A549 treated with DMSO at 1 μM for 4 hours (cell line): ENCODE measurements at places on chromosomes 16 and 17. TPM values are rescaled to one million over a fixed set of nuclear protein-coding genes. Genes with fewer than 3 reads are reported as not detected.

Gene SLC4A1
- not detected in 5 replicates for total RNA-seq

Gene CFAP52
- 0.06 TPM in 1 of 5 replicates, not detected in the others for total RNA-seq

Gene MVD
- total RNA-seq = 18.7 to 24.5 TPM (median 21.0 TPM) in 5 replicates

Gene CCNF
- total RNA-seq = 22.1 to 27.6 TPM (median 23.0 TPM) in 5 replicates

Gene MT1A
- total RNA-seq = 15.4 to 17.7 TPM (median 15.7 TPM) in 5 replicates

Gene EME1
- total RNA-seq = 15.2 to 17.4 TPM (median 16.0 TPM) in 5 replicates

Gene CHTF18
- total RNA-seq = 13.3 to 26.7 TPM (median 24.8 TPM) in 5 replicates

Gene SLC47A1
- total RNA-seq = 21.7 to 27.1 TPM (median 26.0 TPM) in 5 replicates

Gene ST6GALNAC1
- total RNA-seq = 0.15 to 0.44 TPM (median 0.30 TPM) in 4 of 5 replicates, not detected in the other

Gene CSF3
- total RNA-seq = not detected in 5 replicates

Gene MFAP4
- total RNA-seq = 0.20 TPM in 1 of 5 replicates, not detected in the others

Gene OTOA
- total RNA-seq = 0.05 TPM in 1 of 5 replicates, not detected in the others

Gene ABCC6
- 0.96 to 1.3 TPM (median 1.1 TPM) in 5 replicates for total RNA-seq

Gene NGFR
- total RNA-seq = 0.52 to 0.83 TPM (median 0.66 TPM) in 5 replicates

Gene SARM1
- 5.1 to 6.2 TPM (median 6.0 TPM) in 5 replicates for total RNA-seq

Gene TBC1D3
- not detected in 5 replicates for total RNA-seq

Gene STH
- total RNA-seq = not detected in 5 replicates

Gene NEUROD2
- total RNA-seq = not detected in 5 replicates

Gene ZG16B
- 0.46 to 1.3 TPM (median 0.69 TPM) in 5 replicates for total RNA-seq
